ENCODE measurements at places on chromosomes 2 and 18.

DNA sequence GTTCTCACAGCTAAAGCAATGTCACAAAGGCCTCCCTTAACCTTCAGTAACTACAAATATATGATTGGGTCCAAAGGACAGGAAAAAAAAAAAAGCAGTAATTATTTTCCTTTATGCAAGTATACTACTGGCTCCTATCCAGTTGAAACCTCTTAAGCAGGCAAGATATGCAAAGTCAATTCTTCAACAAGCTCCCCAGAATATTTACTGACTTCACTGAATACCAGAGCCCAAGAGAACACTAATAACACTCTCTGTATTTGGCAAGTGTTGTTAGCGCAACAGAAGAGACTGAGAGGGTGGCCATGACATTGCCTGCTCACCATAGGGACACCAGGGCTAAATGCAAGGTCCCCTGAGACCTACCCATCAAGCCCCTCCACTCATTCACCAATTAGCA is 74.5 kb downstream of the AP1S3 start:
- no peak for DNase-seq

- DNase-seq: no peak
Observed at GRCh38 chr2:171794918-171795317, 99.1 kb downstream of the SLC25A12 start.

DNA sequence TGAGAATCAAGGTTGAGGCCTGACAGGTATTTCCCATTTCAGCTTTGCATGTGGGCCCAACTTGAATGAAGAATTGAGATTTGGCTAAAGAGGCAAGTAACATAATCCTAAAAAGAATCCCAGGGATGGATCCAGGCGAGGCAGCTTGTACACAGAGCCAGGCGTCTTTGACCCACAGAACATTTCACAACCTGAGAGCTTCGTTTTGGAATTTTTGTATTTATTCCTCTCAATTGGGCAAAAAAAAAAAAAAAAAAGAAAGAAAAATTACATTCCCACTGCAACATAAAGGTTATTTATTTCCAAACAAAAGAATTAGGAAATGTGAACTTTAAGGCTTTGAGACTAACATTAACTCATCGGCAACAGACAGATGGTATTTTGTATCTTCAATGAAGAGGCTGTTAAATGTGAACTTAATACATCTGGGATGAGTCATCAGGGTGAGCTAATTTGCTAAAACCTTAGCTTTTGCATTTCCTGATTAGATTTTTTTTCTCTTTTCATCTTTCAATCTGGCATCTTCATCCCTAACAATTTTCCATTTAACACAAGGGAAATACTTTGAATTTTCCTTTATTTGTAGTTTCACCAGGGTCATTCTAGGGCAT is 478.5 kb upstream of the TNP1 start:
- no peak for DNase-seq

- no peak for DNase-seq
Observed at GRCh38 chr2:199092419-199092818, 365.3 kb downstream of the SATB2 start.

- DNase-seq: no peak
Observed at GRCh38 chr2:99960291-99960690, 182.1 kb downstream of the AFF3 start.

GRCh38 chr2:231710799-231711676 is 2.7 kb downstream of the PTMA start:
- DNase-seq: no peak

- DNase-seq: no peak
Observed at GRCh38 chr18:3816610-3817363, 366.8 kb downstream of the TGIF1 start.

DNA sequence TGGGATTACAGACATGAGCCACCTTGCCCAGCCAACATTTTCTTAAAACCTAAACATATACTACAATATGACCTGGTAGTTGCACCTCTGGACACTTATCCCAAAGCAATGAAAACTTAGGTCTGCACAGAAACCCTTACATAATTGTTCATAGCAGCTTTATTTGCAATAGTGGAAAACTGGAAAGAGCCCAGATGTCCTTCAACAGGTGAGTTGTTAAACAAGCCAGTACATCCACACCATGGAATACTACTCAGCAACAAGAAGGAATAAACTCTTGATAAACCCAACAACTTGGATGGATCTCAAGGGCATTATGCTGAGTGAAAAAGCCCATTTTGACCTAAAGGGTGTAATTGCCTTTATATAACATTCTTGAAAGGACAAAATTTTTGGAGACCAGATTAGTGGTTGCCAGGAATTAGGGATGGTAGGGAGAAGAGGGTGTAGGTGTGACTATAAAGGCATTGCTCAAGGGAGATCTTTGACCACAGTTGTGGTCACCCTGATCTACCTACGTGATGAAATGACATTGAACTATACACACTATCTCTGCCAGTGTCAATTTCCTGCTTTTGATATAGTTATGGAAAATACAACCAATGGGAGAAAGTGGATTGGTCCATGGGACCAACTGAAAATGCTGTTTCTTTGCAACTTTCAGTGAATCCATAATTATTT is 11.9 kb upstream of the AMMECR1L start:
- DNase-seq: no peak

DNA sequence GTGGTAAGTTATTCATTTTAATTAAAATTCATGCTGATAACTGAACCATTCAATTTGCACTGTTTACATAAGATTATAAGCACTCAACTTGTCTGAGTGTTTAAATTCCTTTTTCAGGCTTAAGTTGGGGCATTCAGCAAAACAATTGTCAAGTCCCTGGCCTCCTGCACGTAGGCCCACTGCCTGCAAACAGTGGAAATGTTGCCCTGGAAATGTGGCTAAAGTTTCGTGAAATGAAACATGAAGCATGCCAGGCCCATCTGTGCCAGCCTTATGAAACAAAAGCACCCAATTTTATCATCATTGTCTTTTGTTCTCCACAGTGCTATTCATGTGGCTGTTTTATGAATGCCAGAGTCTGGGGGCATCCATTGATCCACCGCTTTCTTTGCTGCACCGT is 163.7 kb downstream of the PTGR3 start:
- DNase-seq: no peak

DNA sequence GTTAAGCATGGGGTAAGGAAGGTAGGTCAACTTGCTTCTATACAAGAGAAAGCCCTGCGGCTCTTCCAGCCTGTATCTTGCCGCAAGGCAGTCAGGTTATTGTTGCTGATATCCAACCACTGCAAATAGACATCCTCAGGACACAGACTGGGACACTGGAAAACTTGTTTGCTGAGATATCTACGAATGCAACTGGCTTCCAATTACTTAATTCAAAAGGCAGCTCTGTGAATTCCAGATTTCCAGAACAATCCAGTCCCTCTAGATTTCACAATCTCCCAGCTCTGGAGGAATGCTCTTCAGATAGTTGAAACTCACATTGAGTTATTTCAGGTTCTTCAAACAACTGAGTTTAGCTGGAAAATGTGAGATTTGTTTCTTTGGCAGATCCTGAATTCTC is 34.6 kb upstream of the SP9 start:
- DNase-seq: no peak

DNA sequence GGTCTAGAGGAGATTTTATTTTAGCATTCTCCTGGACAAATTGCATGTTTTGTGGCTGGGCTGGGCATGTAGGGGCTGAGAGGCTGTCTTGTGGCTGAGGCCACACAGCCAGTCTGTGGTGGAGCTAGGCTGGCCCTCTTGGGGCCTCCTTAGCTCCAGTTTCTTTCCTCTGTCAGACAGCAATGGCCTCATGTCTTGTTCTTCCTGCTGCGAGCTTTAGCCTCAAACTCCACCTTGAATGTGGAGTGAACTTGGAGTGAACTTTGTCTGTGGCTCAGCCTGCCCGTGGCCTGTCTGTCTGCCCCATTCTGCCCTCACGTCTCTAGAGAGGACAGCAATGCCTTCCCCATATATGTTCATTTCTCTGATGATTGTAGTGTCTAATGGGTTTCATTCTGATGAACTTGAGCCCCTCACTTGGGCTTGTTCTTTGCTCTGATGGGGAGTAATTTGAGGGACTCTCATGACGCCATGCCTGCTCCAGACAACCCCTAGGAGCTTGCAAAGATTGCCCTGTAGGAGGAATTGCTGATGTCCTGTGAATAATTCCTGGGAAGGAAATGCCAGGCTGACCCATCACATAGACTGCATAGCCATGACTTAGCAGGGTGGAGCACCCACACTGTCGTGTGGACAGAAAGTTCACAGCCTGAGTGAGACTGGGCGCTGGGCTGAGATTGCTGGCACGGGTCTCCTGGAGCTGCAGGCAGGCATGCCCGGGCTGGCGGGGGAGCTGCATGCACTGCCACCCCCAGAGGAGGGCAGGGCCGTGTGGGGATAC is 42.6 kb downstream of the ASAP2 start:
- no peak for DNase-seq

GRCh38 chr2:216113572-216113971 is 4.4 kb downstream of the XRCC5 start:
- no peak for DNase-seq

DNA sequence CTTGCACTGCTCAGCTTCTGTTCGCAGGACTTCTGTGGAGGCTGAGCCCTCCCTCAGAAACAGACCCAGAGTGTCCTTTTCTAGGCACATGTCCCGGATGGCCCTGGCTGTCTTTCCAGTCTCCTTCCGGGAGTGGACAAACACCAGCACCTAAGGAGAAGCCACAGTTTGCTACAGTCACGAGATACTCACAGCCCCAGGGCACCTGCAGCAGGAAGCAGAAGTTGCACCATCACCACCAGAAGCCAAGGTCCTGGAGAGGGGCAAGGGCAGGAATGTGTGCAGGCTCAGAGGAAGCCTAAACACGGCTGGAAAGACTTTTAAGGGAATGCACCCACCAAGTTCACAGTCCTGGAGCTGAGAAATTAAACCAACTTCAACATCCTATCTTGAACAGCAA is 13.6 kb downstream of the SNRNP200 start:
- no peak for DNase-seq

GRCh38 chr2:42050703-42051542 is 3.1 kb downstream of the PKDCC start:
- no peak for DNase-seq

DNA sequence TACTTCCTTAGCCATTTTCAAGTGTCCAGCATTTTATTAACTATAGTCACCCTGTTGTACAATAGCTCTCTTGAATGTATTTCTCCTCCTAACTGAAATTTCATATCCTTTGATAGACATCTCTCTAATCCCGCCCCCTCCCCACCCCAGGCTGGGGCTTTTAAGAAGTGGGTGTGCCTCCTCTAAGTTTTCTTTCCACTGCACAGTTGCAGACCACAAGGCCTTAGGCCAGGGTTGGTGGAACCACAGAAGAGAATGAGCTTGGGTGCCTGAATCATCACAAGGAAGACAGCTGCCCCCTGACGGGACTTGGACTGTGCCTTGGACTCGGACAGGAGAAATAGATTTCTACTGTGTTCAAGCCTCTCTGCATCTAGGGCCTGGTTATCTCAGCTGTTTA is 193.4 kb downstream of the HAUS1 start:
- no peak for DNase-seq

DNA sequence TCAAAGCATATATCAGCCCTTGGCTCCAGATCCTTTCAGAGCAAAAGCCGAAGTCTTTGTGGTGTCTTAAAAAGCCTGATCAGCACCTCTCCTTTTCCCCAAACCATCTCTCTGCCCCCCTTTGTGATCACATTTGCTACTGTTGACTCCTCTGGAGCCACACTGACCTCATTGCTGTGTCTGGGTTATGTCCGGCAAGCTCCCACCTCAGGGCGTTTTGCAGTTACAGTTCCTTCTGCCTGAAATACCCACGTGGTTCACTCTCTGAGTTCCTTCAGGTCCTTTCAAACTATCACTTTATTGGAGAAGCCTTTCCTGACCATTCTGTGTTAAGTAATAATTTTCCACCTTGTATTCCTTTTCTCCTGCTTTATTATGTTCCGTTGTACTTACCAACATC is 11.8 kb downstream of the C2orf69 start:
- no peak for DNase-seq

- DNase-seq: no peak
Observed at GRCh38 chr18:78562531-78562961, 417.1 kb upstream of the SALL3 start.

DNA sequence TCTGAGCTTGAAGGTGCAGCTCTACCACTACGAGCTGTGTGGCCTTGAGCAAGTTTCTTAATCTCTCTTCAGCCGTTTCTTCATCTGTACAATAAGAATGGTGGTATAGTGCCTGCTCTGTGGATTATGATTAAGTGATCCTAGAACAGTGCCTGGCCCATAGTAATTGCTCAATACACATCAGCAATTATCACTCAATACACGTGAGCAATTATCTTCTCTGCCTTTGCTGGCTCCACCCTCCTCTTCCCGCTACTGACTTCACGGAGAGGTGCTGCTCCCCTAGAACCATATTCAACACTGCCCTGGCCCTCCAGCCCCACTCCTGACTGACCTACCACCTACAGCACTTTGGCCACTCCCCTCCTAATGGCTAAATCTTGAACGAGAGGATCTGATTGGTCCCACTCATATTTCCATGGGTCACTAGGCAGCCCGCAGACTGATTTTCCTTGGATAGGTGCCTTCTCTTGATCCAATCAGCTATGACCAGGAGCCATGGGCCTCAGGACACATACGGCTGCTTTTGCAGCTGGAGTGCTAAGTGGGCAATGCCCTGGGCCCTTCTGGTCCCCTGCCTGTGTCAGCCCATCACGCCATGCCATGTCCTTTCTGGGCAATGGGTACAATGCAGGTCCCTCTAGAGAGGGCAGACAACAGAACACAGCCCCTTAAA is 77.5 kb downstream of the STPG4 start:
- DNase-seq: no peak

GRCh38 chr2:74181739-74182138 is 3.1 kb upstream of the MOB1A start:
- no peak for DNase-seq

- DNase-seq: no peak
Observed at GRCh38 chr2:237889811-237890210, 30.4 kb downstream of the RAMP1 start.

- no peak for DNase-seq
Observed at GRCh38 chr2:29966266-29966665, 44.9 kb upstream of the ALK start.

DNA sequence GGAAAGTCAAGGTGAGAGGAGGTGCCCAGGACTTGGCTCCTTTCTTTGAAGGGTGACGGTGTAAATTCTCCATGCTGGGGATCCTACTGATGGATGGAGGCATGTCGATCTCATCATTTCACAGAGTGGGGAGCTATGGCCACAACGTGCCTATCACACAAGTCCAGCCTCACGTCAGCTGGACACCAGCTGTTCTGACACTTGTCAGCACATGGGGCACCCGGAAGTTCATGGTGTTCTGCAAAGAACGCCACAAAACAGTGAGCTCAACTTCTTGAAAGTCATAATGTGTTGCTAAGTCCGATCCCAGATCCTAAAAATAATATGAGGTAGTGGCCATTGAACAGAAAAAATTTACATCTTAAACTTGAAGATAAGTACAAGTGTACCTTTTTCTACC is 12.3 kb downstream of the PAX8 start:
- no peak for DNase-seq

- DNase-seq: no peak
Observed at GRCh38 chr2:177241711-177242120, 22.8 kb downstream of the NFE2L2 start.
